ENCODE measurements at places on chromosomes 6 and 20. TPM values are rescaled to one million over a fixed set of nuclear protein-coding genes. Genes with fewer than 3 reads are reported as not detected.

The CRIP3 gene
- 48.9 TPM for total RNA-seq

- no peak for DNase-seq
Measured at GRCh38 chr6:13079096-13079723, 249.1 kb downstream of the TBC1D7 start.

DNA sequence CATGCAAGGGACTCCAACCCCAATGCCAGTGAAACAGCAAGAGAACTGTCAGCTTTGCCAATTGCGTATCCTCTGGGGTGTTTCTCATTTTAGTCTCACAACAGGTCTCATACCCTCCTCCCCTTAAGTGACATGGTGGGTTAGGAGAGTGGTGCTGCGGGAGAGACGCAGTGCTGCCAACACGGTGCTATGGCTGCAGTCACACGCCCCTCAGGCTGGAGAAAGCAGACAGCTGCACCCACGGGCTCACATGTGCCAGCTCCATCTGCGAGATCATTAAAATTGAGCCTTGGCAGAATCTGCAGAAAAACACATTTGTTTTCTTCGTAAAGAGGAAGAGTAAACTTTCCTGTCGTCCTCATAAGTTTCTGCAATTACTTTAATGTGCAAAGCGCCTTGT lies 114.7 kb downstream of the ANKRD60 start:
- no peak for DNase-seq

The IFNGR1 gene
- total RNA-seq, result 17.6 TPM

GRCh38 chr6:145814035-145814500 lies 527 bp downstream of the FBXO30 start:
- peak; percentile 38 for DNase-seq

The LTB gene
- 1.0 TPM for total RNA-seq

- DNase-seq, result peak; percentile 24
Measured at GRCh38 chr20:25623225-25623735, 534 bp downstream of the NANP start.

The SNPH gene
- total RNA-seq, result 4.4 TPM

- DNase-seq, result no peak
Measured at GRCh38 chr6:116444575-116444974, 16.6 kb upstream of the CALHM6 start.

All from WTC11 (cell line).